ENCODE measurements at places on chromosomes 1 and 21.
A peak's percentile ranks its signal among the peaks of the same experiment; 100 is the strongest.

DNA sequence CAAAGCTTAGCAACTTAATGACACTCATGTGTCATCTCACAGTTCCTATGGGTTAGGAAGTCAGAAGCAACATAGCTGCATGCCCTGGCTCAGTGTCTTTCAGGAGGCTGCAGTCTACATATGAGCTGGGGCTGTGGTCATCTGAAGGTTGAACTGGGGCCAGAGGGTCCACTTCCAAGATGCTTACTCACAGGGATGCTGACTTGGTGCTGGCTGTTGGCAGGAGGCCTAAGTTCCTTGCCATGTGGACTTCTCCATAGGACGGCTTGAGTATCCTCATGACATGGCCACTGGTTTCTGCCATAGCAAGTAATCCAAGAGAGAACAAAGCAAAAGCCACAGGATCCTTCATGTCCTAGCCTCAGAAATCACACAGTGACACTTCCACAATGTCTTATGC, 12.1 kb upstream of the FAM43B start:
- no peak for DNase-seq

GRCh38 chr1:238492271-238492670, 601.5 kb upstream of the ZP4 start:
- no peak for DNase-seq

GRCh38 chr1:155379180-155379579, 58.5 kb downstream of the RUSC1 start:
- no peak for DNase-seq

- DNase-seq, result peak; percentile 68
Observed at GRCh38 chr1:36464605-36465393, 615 bp upstream of the MRPS15 start.

GRCh38 chr1:47192458-47193384, 2.9 kb upstream of the PDZK1IP1 start:
- no peak for DNase-seq

GRCh38 chr1:170085091-170085490, 10.6 kb upstream of the KIFAP3 start:
- no peak for DNase-seq

GRCh38 chr1:44594871-44595735, 79.2 kb downstream of the TMEM53 start:
- DNase-seq, result no peak

DNA sequence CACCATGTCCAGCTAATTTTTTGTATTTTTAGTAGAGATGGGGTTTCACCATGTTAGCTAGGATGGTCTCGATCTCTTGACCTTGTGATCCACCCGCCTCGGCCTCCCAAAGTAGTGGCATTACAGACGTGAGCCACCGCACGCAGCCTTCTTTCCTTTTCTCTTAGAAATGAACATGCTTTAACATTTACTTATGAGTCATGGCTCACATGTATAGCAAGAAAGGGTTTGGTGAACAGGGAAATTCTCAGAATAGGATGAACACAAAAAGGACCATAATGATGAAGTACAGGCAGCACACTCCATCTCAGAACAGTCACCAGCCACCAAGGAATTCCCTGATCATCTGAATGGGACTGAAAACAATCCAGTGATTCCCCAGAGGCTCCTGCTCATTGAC, 9.4 kb upstream of the VAMP4 start:
- no peak for DNase-seq

DNA sequence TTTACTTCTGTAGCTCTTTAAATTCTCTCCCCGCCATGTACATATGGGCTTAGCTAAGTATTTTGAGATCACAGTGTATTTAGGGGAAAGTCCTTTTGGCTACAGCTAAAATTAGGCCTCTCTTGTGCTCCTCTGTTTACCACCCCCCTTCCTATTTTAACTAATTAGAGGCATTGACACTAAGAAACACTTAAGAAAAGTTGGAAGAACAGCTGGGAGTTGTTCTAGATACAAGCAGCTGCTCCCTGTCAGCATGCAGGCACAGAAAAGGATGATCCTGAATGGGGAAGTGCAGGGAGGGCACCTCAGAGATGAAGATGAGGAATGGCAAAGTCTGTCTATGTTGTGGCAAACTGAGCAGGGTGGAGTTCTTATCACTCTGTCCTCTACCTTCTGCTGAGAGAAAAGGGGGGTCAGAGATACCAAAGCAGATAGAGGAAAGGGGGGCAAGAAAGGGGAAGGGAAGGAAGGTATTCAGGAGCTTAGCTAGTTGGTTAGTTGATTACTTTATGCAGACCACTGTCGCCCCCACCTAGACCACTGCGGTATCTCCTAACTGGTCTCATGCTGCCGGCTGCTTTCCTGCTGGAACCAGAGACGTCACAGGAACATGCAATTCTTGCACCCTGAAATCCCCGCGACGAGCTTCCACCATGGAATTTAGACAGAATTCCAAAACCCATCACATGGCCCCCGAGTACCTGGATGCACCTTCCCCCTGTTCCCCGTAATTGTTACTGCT, 82.4 kb upstream of the HOOK1 start:
- no peak for DNase-seq

DNA sequence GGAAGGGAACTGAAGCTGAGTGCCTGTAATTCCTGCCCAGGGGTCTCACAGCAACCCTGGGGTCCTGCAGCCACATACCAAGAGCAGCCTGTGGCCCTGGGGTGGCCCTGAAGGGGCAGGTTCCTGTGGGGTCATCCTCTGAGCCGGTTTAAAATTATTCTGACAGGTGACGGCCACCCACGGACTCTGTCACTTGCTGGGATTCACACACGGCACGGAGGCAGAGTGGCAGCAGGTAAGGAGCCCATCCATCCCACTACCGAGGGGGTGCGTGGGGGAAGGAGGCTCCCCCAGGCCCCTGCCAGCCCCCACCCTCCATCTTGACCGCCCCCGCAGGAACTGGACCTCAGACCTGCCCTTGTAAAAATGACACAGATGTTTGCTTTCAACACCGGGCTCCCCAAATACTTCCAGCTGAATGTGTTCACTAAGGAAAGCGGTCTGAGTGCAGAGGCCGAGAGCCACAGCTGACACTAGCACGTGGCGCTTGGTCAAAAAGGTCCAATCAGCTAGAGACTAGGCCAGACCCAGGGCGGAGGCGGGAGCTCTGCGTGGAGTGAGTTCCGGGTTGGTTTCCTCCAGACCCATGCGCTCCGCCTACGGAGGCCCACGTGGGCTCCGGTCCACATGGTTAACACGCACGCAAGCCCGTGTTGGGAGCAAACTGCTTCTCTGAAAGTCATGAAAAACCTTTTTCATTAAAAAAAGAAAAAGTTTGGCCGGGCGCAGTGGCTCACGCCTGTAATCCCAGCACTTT, 10.0 kb downstream of the YBEY start:
- peak; percentile 21 for DNase-seq

- no peak for DNase-seq
Observed at GRCh38 chr21:32499249-32500055, 85.9 kb downstream of the TCP10L start.

DNA sequence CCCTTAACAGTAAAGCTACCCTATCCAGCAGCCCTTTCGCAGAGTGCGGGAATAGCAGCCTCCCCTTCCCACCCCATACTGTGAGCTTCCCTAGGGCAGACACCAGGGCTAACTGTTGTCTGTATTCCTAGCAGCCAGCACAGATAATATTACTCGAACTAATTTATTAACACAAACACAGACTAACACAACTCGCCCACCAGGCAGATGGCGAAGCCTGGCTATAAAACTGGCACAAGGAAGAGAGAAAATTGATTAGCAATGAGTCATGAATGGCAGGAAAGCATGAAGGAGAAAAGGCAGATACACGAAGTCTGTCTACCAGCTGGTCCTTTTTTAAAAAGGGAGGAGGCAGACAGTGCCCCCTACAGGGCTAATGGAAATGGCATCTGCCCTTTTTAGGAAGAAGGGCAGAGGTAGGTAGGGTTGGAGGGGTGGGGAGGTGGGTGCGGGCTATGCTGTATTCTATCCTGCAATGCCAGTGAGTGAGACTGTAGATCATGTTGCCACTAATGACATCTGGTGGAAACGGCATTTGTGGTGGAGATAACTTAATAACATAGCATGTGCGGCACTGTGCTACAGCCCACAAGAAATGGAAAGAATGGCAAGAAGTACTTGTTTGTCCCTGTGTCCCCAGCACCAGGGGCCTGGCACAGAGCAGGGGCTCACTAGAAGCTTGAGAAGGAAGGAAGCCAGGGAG, 30.6 kb upstream of the CTPS1 start:
- no peak for DNase-seq

DNA sequence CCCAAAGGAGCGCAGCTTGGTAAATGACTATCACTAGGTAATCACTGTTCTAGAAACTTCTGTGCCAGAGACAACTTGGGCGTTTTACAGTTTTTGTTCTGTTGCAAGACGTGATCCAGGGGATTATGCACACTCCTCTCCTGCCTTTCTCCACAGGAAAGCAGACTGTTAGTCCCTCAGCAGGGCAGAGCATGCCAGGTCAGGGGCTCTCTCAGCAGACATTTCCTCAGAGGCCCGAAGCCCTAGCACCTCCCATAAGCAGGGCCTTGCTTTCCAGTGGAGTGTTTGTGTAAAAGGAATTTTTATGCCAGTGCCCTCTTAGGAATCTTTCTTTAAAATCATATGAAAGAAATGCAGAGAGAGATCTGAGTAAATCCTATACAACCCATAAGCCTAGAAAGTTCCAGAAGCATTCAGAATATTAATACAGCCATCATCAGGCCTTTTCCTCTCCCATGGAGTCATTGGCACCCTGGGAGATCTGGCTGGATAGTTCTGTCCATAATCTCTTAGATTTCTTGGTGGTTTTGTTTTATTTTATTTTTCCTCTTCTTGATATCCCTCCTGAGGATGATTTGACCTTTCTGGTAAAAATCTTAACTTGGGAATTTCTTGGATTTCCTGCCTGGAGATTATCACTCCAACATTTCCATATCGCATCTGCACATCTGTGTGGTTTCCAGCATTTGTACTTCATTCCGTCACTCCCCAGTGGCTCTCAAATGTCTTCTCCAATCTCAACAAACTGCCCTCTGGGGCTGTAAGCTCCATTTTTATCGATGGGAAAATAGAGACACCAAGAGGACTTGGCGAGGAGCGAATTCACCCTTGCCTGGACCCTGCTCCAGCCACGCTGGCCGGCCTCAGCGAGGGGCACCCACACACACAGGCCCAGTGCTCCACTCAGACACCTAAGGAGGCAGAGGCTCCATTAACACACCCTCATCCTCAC, 116.1 kb downstream of the PSMG1 start:
- no peak for DNase-seq

DNA sequence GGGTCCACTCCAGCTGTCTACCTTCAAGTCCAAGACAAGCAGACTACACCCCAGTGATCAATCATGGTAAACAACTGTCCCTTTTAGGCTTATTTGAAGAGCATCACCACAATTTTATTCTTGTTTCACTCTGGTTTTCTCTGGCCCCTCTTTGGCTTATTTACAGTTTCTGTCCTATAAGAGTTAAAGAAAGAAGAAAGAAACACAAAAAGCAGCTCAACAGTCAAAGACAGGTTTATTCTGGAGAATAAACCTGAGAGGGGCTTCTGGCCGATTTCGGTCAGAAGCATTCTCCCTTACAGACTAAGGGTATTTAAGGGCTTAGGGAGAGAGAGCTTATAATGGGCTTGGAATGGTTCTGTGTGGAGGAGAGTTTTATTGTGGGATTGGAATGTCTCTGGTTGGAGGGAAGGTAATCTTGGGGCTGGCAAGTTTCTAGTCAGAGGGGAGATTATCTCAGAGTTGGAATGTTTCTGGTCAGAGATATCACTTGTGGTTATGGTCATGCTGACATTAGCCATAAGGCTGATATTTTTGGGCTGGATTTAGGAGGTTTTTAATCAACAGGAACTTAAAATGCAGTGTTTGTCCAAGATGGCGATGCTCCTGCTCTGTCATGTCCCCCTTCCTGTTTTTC, 161.0 kb downstream of the URB2 start:
- no peak for DNase-seq

GRCh38 chr1:48738356-48738755, 38.3 kb downstream of the BEND5 start:
- DNase-seq, result no peak

DNA sequence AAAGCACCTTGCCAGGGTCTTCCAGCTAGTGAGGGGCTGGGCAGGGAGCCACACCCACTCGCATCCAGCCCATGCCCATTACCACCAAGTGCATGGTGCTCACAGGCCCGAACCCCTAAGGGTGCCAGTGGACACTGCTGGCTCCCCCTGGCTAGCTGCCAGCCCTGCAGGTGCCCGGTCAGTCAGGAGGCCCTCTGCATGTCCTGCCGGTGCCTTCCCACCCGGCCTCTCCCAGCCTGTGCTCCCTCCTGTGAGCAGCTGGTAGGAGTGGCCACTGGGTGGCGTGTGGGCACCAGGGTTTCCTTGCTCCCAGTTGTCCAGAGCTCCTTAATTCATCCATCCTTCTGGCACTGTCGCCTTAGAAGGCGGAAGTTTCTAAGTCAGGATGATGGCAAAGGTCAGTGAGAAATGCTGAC, 33.4 kb downstream of the QSOX1 start:
- DNase-seq, result peak; percentile 66

GRCh38 chr21:41545500-41546359, 37.8 kb upstream of the TMPRSS2 start:
- no peak for DNase-seq

GRCh38 chr1:183778568-183779433, 26.1 kb upstream of the RGL1 start:
- DNase-seq, result no peak

- DNase-seq, result no peak
Observed at GRCh38 chr1:53391982-53392381, 64.1 kb upstream of the LRP8 start.

DNA sequence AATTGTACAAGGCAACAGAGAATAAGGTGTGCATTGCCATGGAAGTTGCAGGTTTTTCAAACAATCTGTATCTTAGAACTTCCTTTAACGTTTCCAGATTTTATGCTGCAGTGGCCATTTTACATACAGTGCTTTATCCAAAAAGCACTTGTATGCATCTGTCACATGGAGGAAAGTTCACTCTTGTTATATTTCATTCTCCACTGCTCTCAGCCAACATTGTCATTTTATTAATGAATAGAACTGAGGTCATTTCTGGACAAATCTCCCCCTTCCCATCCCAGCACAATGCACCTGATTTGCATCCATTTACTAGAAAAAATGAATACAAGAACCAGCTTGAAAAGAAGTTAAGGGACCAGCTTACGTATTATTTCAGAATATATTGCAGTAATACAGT, 342.0 kb downstream of the USP25 start:
- DNase-seq, result no peak

- no peak for DNase-seq
Observed at GRCh38 chr1:93541045-93541444, 93.1 kb downstream of the FNBP1L start.

- DNase-seq, result no peak
Observed at GRCh38 chr1:3555131-3555920, 56.0 kb downstream of the MEGF6 start.

- no peak for DNase-seq
Observed at GRCh38 chr1:205652984-205653383, 21.2 kb upstream of the ELK4 start.

Data from NCI-H187 treated with DMSO at 0.1 percent for 48 hours (cell line).